ENCODE measurements at places on chromosomes 12 and 14.

DNA sequence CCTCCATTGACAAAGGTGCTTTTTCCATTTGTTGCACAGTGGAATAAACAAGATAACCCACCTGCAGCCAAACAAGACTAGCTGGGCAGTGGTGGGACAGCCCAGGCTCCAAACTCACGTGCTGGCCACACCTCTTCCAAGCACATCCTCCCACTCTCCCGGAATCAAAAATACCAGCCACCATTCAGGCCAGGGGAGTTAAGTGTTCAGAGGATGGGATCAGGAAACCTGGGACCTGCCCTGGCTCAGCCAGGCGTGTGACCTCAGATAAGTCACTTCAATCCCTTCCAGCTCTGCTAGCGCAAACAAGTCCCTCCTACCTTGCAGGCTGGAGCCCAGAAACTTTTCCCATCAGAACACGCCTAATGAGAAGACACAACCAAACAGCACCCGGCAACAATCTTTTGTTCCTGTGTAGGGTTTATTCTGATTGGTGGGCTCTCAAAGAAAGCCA is 43.3 kb downstream of the ACTN1 start:
- DNase-seq: no peak

- DNase-seq: peak; percentile 36
These were observed 5.7 kb upstream of the NOS1 start for GRCh38 chr12:117367006-117367638.

- no peak for DNase-seq
These were observed 168.0 kb downstream of the TMTC3 start for GRCh38 chr12:88310069-88310468.

- DNase-seq: no peak
These were observed 22.3 kb downstream of the LGR5 start for GRCh38 chr12:71461787-71462328.

GRCh38 chr12:92208613-92209121 is 63.0 kb upstream of the BTG1 start:
- no peak for DNase-seq

- DNase-seq: no peak
These were observed 77.3 kb upstream of the PCNX4 start for GRCh38 chr14:60014402-60014801.

- DNase-seq: no peak
These were observed 223.0 kb downstream of the DUSP6 start for GRCh38 chr12:89129167-89129870.

DNA sequence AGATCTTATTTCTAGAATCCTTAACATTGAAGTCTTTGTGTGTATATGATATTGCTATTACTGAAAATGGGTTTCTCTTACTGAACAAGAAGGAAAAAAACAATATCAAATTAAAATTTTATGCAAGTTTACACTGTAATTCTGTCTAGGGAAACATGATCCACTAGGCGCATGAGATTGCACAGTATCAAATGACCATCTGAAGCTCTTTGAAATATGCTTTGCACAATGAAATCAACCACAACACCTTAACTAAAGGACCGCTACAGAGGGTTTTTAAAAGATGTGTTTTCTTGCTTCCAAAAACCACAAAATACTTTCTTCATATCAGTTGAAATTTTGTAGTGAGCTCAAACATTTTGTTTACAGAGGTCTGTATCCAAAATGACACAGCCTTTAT is 15.1 kb upstream of the KERA start:
- DNase-seq: peak; percentile 30

DNA sequence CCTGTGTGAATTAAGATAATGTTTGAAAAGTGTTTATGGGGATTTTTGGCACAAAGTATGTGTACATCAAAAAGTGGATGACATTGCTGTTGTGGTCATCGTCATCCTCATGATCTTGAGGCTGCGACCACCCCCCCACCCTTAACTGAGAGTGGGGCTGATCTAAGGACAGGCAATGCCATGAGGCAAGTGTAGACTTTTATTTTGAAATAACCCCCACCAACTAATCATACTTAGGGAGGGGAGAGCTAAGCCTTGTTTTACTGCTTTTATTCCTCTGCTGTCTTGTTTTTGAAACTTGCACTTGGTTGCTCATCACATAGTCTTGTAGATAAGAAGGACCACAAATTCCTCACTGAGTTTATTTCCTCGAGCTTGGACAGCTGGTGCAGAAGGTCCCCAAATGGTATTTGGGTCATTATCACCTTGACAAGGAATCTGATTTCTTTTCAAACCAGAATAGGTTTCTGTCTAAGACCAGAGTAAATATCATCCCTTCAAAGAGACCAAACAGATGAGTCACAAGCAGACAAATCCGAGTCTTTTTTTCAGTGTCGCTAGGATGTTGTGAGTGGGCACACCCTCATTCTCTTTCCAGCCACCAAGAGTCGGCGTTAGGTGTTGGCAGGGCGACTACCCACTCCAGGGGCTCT is 23.9 kb upstream of the SMOC1 start:
- no peak for DNase-seq

DNA sequence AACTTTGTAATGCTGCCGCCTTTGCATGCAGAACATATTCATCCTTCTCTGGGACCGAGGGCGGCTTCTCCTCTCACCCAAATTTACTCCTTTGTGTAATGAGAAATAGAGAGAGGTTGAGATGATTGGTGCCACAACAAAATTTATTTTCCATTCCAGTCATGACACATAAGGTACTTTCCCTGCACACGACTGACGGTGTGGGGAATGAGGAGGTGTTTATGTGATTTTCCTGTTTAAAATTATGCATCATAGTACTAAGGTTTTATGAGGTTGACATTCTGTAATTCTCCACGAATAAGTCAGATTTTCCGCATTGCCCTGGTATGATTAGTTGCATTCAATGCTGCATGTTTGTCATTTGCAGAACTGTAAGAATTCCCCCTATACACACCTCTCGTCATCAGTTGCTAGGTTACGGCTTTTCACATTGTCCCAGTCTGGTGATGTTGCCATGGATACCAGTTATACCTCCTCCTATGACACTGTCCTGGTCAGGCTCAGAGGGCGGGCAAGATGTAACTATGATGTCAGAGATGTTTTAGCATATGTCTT is 23.1 kb downstream of the BICDL1 start:
- DNase-seq: no peak

DNA sequence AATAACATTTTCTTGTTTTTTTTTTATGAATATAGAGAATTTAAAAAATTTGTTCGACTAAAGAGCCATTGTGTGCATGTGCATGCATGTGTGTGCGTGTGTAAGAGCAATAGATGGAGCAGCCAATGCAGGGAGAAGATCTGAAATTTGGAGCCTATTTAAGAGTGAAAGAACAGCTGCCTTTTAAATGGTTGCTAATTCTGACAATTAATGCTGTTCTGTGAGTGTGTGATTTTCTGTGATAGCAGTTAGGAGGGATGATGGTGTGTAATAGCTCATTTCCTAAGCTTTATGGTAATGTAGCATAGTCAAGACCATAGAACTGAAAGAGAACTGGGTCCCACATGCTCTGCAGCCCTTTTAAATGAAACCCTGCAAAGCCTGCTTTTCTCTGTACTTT is 137.9 kb downstream of the NRXN3 start:
- DNase-seq: no peak

DNA sequence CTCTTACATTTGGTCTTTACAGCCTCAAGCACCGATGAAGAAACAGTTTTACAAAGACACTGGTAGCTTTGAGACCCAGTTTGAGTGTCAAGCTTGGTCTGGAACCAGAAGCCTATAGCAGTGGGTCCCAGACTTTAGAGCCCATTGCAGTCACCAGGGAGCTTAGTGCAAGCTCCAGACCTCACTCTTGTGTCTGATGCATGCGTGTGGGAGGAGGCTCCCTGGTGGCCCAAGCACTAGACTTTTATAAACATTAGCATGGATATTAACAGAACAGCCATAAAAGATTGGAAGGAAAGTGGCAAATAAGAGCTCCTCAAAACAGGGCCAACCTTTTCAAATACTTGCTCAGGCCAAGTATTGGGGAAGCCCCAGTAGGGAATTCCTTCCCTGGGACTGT is 45.5 kb downstream of the SLC8B1 start:
- no peak for DNase-seq

- no peak for DNase-seq
These were observed 55.6 kb downstream of the RTN1 start for GRCh38 chr14:59814988-59815387.

DNA sequence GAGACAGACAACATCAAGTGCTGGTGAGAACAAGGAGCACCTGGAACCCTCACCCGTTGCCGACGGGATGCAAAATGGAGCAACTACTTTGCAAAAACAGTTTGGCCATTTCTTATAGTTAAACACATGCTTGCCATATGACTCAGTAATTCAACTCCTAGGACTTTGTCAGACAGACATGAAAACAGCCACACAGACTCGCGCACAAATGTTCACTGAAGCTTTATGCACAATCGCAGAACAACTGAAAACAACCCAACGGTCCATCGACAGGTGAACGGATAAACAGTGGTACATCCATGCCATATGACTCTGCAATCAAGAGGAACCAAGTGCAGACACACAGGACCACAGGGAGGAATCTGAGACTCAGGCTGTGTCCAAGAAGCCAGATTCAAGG is 30.8 kb downstream of the NCOR2 start:
- no peak for DNase-seq

DNA sequence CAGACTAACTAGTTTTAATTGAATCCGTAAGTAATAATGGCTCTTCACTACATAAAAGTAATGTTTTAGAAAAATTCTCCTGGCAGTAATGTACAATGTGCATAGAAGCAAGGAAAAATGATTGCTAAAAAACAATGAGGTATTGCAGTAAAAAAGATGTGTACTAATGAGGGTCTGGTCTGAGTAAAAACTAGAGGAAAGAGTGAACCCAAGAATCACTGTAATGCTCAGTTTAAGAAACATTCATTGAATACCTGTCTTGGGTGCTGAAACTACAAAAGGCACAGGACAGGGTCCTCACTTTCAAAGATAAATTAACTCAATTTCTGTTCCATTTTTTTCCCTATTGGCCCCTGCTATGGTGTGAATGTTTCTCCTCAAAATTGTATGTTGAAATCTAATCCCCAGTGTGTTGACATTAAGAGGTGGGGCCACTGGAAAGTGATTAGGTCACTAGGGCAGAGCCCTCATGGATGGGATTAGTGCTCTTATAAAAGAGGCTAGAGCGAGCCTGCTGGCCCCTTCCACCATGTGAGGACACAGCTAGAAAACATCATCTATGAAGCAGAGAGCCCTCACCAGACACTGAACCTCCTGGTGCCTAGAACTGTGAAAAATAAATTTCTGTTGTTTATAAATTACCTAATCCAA is 51.6 kb downstream of the RPS6KA5 start:
- DNase-seq: no peak

- DNase-seq: no peak
These were observed 24.7 kb upstream of the DYNC1H1 start for GRCh38 chr14:101939646-101940170.

DNA sequence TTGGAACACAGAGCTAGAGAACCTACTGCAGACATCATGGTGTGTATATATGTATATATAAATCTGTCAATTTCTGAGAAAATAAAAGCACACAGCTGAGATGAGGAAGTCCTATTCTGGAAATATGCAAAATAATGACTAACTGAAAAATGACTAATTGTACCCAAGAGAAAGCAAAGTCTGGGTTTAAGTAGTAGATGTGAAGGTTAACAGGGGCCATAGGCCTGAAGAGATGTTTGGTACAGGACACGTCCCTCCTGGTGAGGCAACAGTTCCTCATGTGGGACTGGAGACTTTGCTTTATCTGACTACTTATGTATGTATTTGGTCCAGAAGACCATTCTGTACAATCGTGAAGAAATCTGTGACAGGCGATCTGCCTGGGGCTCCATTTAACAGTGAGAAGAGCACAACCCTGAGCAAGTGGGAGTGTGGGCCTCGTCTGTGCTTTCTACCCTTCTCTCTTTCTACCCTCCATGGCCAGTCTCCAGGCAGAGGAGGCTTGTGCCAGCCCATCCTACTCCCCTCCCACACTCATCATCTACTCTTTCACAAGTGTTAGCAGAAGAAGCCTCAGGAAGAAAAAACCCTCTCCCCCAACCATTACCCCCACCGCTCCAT is 67.5 kb downstream of the SLC41A2 start:
- no peak for DNase-seq

- DNase-seq: no peak
These were observed 7.3 kb downstream of the STXBP6 start for GRCh38 chr14:25042362-25043299.

GRCh38 chr14:105414456-105415371 is 4.9 kb upstream of the MTA1 start:
- DNase-seq: peak; percentile 84

GRCh38 chr14:101071493-101071906 is 168.0 kb upstream of the RTL1 start:
- no peak for DNase-seq

All from NCI-H2171 (cell line).